ENCODE measurements at places on chromosomes 5 and 9.

DNA sequence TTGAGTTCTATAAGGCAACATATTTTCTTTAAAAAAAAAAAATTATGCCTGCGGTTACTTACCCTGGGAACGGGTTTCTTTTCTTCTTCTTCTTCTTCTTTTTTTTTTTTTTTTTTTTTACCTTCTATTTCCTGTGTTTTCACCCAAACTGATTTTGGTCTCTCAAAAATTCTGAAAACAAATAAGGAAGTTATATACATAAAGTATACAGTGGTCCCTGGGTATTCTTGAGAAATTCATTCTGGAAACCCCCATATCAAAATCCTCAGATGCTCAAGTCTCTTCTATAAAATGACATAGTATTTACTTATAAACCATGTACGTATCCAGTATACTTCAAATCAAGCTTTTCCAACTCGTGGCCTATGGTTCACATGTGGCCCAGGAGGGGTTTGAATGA lies 326.7 kb downstream of the MAT2B start:
- no peak for DNase-seq

- DNase-seq: peak; percentile 48
Measured at GRCh38 chr9:129900263-129901027, 65.2 kb downstream of the USP20 start.

DNA sequence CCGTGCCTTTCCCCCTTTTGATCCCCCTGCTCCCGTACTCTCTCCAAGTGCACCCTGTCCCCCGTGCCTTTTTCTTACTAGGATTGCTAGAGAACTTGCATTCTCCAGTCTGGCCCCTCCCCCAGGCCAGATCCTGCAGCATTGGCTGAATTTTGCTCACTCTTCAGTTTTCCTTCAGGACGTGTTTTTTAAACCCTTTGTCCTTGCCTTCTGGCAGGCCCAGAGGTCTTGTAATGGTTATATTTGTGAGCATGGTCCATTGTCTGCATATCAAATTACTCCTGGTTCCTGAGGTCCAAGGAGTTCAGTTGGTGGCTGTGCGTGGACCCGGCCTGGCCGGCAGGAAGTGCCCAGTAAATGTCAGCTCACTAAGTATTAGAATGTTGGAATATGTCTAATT lies 606 bp downstream of the TBC1D13 start:
- DNase-seq: peak; percentile 41

DNA sequence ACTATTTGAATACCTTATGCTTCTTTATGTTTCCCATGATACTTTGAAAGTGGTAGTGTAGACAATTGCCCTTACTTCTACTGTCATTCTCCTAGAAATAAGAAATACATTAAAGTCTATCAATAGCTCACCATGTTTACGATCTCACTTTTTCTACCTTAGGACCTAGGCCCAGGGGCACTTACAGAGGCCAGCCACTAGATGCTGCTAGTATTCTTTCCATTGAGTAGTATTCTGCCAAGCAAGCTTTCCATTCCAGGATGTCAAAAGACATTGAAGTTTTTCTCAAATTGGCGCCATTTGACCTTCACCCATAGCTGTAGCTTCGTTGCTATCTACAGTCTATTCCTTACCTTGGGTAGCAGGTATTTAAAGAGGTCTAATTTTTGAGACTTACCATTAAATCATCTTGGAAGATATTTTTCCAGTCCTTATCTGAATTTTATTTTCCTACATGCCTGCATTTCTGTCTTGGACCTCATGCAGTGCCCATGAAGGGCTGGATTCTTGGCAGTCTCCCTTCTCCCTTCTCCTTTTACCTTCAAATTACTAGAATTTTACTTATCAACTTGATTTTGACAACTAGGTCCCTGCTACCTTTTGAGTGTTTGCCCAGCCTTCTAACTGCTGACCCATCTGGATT lies 246.0 kb upstream of the NUDT12 start:
- peak; percentile 10 for DNase-seq

GRCh38 chr9:105557804-105558610 lies at the start of gene FKTN:
TSS of gene FKTN (plus strand) at chr9:105558131. CDS start at chr9:105575033, 16,902 bp downstream.
- DNase-seq: peak; percentile 86

- no peak for DNase-seq
Measured at GRCh38 chr5:172351240-172351778, 67.7 kb upstream of the UBTD2 start.

DNA sequence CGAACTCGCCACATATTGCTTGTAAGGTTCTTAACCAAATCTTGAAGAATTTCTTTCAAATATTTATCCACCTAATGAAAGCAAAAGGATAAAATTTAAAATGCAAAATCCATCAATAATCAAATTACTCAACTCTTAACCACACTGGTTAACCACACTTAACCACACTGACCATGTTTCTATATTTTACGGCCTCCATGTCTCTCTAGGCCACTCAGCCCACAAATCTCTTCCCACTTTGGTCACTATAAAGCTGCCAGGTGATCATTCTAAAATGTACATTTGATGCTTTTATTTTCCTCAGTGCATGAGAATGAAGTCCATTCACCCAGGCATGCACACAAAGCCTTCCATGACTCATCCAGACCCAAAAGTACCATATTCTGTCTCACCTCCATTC lies 56.4 kb upstream of the OR2K2 start:
- DNase-seq: no peak
